ENCODE measurements at places on chromosomes 2 and 18.

- no peak for DNase-seq
Observed at GRCh38 chr2:118750959-118751565, 96.4 kb downstream of the EN1 start.

DNA sequence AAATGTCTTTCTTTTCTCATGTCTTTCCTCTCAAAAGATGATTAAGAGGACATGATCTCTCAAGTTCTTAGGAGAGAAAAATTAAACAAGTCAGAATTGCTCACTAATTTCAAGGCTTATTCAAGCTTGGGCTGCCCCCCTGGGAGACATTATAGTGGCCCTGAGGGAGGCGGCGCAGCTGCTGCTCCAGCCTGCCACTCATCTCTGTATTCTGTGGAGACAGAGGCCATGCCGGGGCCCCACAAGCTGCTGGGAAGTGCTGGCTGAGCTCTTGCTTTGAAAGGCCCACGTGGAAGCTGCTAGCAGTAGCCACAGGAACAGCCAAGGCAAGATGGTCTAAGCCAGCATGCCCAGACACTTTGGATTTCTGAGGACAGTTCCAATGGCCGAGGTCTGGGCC is 267.4 kb downstream of the LNPK start:
- no peak for DNase-seq

DNA sequence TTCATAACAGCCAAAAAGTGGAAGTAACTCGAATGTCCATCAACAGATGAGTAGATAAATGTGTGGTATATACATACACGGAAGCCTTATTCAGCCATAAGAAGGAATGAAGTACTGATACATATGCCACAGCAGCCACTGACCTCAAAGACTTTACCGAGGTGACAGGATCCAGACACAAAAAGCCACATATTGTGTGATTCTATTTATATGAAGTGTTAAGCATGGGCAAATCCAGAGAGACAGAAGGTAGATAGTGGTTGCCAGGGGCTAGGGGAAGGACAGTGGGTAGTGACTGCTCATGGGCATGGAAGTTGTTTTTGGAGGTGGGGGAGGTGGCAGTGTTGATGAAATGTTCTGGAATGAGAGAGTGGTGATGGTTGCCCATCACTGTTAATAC is 33.9 kb downstream of the ZAP70 start:
- DNase-seq, result no peak

DNA sequence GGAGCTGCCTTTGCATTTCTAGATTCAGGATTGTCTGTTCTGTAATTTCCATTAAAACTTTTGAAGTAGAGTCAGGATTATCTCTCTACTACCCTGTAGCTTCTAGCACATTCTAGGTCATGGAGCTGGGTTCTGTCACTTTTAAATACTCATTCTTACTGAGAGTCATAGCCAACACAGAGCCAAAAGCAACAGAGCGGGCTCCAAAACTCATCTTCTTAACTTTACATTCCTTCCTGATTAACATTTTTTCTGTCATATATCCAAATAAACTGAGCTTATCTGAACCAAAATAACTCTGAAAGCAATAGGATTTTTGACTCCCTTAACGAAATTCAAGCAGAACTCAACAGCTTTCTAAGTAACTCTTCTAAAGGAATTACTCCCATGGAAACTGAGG is 12.9 kb downstream of the PREPL start:
- no peak for DNase-seq

- no peak for DNase-seq
Observed at GRCh38 chr2:144511937-144512336, 8.0 kb downstream of the ZEB2 start.

- no peak for DNase-seq
Observed at GRCh38 chr2:28052691-28053090, 162.2 kb downstream of the BABAM2 start.

DNA sequence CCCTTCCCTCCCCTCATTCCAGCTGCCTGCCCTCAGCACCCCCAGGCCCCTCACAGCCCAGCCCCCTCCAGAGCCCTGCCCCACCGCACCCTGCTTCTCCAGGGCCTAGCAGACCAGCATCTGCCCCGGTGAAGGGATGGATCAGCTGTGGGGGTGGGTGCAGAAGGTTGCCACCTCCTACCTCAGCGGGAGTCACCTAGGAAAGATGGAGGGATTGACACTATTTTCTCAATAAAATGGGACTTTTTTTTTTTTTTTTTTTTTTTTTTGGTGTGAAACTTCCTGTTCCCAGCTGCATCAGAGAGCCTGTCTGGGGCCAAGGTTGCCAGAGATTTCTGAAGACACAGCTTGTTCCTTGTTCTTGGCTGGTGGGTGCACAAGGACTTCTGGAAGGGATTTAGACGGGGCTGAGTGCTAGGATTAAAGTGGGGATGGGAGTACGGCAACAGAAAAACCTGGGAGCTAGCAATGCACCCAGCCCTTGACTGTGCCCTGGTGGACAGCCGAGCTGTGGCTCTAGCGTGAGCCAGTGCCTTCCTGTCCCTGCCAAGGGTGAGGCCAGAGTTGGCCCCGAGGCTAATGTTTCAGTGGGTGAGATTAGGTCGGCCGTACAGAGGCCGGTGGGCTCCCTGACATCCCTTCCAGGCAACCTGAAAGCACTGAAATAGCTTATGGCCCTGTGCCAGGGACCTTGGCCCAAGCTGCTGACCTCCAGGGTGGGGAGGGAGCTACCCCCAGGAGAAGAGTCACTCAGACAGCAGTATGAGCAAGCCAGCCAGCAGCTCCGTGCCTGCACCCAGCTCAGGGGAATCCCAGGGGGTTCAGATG is 4.6 kb downstream of the B3GNT7 start:
- no peak for DNase-seq

GRCh38 chr2:230986520-230987136 is 9.3 kb upstream of the SPATA3 start:
- DNase-seq, result no peak

DNA sequence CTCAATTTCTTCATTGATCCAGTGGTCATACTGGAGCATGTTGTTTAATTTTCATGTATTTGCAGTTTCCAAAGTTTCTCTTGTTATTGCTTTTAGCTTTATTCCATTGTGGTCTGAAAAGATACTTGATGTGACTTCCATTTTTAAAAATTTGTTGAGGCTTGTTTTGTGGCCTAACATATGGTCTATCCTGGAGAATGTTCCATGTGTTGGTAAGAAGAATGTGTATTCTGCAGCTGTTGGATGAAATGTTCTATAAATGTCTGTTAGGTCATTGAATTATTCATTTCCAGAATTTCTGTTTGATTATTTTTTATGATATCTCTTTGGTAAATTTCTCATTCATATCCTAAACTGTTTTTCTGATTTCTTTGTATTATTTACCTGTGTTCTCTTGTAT is 139.8 kb upstream of the THUMPD2 start:
- DNase-seq, result no peak

DNA sequence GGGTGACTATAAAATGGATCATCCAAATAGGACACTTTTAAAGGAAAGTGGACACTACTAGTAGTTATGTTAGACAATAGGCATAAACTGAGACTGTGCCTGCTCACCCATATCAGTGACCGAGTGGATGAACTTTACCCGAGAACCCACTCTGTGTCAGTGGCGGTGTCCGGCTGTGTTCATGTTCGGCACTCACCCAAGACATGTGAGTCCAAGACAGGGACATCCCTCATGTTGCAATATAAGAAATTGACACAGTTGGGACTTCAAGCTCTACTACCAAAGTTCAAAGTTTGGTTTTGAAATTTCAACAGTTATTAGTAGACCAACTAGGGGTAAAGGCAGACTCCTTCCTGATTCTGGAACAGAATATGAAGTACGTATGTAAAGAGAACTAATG is 326.3 kb upstream of the TNP1 start:
- no peak for DNase-seq

GRCh38 chr2:55811048-55811447 is 112.5 kb downstream of the EFEMP1 start:
- DNase-seq, result no peak
